ENCODE measurements at places on chromosomes 5 and 9.

DNA sequence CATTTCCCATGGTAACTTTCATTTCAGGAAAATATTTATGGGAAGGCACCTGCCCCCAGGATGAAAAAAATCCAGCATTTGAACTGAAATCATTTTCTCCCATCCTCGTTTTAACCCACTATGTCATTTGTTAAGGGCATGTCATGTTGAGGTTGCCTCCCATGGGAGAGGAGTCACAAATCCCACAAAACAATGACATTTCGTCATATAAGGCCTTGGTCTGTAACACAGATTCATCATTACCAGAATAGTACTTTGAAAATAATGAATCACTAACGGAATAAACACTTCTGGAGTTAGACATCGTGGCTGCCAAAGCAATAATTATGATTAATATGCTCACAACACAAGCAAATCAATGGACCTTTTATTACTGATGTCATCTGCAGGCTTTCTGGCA lies 274.1 kb downstream of the NDUFS4 start:
- H3K27me3 ChIP-seq, result no peaks in the 10 kb centered on the region
- no peak for DNase-seq
- H3K4me1 ChIP-seq, result no peaks in the 10 kb centered on the region
- H3K4me3 ChIP-seq, result no peak overlapping the region
- H3K36me3 ChIP-seq, result peaks cover 2% of the 10 kb centered on the region
- H3K27ac ChIP-seq, result no peak overlapping the region

DNA sequence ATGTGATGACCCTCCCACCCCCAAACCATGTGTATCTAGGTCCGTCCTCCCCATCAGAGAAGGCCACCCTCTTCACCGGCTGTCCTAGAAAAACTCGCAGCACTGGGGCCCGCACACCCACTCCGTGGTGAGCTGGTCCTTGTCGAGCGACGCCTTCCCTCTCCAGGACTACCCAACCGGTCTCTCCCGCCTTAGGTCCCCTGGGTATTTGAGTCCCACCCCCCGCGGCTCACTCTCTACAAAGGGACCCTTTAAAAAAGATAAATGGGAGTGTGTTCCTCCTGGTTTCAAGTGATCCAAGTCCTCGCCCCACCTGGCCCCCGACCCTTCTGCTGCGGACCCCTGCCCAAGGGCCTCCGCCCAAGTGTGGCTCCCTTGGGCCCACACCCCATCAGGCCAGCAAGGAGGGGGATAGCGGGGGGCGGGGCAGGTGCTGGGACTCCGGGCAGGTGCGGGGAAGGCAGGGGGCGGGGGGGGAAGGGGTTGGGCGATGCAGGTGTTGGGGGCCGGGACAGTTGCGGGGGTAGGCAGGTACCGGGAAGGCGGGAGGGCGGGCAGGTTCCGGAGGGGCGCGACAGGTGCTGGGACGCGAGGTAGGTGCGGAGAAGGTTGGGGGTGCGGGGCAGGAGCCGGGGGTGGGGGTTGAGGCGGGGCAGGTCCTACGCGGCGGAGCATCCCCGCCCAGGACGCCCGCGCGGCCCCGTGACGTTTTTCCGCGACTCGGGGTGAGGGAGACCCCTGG lies 970 bp upstream of the ARRDC1 start:
- H3K27ac ChIP-seq, result no peak overlapping the region
- peaks cover 17% of the 10 kb centered on the region for H3K4me1 ChIP-seq
- no peaks in the 10 kb centered on the region for H3K36me3 ChIP-seq
- peak overlapping the region; percentile 10 for H3K4me3 ChIP-seq
- H3K27me3 ChIP-seq, result no peaks in the 10 kb centered on the region

- DNase-seq, result no peak
- H3K4me1 ChIP-seq, result peaks cover 2% of the 10 kb centered on the region
- no peaks in the 10 kb centered on the region for H3K36me3 ChIP-seq
- H3K4me3 ChIP-seq, result no peak overlapping the region
- no peaks in the 10 kb centered on the region for H3K27me3 ChIP-seq
- no peak overlapping the region for H3K27ac ChIP-seq
Measured at GRCh38 chr9:104745852-104746251, 1.6 kb upstream of the NIPSNAP3A start.

- no peak for DNase-seq
- H3K4me3 ChIP-seq, result no peak overlapping the region
- H3K27me3 ChIP-seq, result no peaks in the 10 kb centered on the region
- no peak overlapping the region for H3K27ac ChIP-seq
- H3K4me1 ChIP-seq, result no peaks in the 10 kb centered on the region
- peaks cover 37% of the 10 kb centered on the region for H3K36me3 ChIP-seq
Measured at GRCh38 chr9:27565696-27566095, 7.6 kb downstream of the C9orf72 start.

DNA sequence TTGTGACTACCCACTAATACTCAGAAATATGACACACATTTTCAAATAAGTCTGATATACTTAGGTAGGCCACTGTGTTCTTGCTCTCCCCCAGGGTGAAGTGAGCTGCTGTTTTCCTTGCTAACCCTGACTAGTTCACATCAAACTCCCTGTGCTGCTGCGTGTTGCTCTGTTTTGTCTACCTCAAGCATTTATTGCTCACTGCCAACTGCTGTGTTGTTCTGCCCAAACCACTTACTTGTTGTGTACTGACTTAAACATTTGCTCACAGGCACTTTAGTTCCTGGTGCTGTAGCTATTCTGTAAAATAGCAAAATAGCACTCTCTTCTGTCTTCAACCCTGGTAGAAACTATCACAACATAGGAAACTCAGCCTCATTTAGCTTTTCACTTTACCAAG lies 255.7 kb downstream of the HCN1 start:
- H3K4me3 ChIP-seq, result no peak overlapping the region
- no peaks in the 10 kb centered on the region for H3K36me3 ChIP-seq
- DNase-seq, result no peak
- H3K4me1 ChIP-seq, result no peaks in the 10 kb centered on the region
- no peaks in the 10 kb centered on the region for H3K27me3 ChIP-seq

GRCh38 chr9:530681-531080 lies 310.8 kb upstream of the DMRT1 start:
- H3K27me3 ChIP-seq, result no peaks in the 10 kb centered on the region
- H3K4me3 ChIP-seq, result no peak overlapping the region
- DNase-seq, result no peak
- H3K27ac ChIP-seq, result no peak overlapping the region
- H3K36me3 ChIP-seq, result no peaks in the 10 kb centered on the region

DNA sequence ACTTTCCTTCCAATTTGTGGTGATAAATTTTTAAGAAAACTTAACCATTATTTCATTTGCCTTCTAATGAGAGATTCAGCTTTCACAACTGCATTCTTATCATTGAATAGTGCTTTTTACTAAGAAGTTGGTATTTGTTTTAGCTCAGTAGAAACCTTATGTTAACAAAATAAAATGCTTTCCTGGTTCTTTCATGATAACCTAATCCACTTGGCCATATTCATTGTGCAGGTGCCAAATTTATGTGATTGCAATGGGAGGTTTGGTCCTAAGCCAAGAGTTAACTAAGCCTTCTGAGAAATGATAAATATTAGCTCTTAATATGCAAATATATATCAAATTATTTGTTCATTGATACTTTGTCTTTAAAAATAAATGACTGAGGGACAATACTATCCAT lies 141.1 kb upstream of the TLE4 start:
- H3K36me3 ChIP-seq, result no peaks in the 10 kb centered on the region
- H3K27me3 ChIP-seq, result no peaks in the 10 kb centered on the region
- DNase-seq, result no peak
- no peaks in the 10 kb centered on the region for H3K4me1 ChIP-seq
- no peak overlapping the region for H3K27ac ChIP-seq
- no peak overlapping the region for H3K4me3 ChIP-seq

DNA sequence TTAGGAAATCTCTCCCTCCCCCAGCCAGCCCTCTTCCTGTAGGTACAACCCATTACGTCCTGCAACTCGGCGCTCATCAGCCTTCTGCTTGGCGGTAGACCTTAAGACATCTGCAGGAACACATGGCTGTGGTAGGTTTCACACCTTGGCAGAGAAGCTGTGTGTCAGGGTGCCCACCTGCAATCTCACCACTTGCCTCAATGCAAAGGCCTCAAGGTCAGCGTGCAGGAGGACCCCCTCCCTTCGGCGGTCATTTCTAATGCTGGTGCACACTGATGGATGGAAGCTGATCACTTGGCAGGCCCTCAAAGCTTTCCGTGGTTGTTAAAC lies 67.3 kb downstream of the CRB2 start:
- no peak overlapping the region for H3K4me3 ChIP-seq
- DNase-seq, result no peak
- no peaks in the 10 kb centered on the region for H3K36me3 ChIP-seq
- H3K27ac ChIP-seq, result no peak overlapping the region
- H3K4me1 ChIP-seq, result peaks cover 12% of the 10 kb centered on the region
- no peaks in the 10 kb centered on the region for H3K27me3 ChIP-seq

- no peak overlapping the region for H3K27ac ChIP-seq
- no peaks in the 10 kb centered on the region for H3K36me3 ChIP-seq
- H3K4me3 ChIP-seq, result no peak overlapping the region
- no peaks in the 10 kb centered on the region for H3K27me3 ChIP-seq
Measured at GRCh38 chr9:82021198-82021597, 32.6 kb downstream of the SPATA31D1 start.
